Fibroblast of skin of scalp (primary cell): ENCODE measurements at places on chromosomes 2 and 18.
A peak's percentile ranks its signal among the peaks of the same experiment; 100 is the strongest.

DNA sequence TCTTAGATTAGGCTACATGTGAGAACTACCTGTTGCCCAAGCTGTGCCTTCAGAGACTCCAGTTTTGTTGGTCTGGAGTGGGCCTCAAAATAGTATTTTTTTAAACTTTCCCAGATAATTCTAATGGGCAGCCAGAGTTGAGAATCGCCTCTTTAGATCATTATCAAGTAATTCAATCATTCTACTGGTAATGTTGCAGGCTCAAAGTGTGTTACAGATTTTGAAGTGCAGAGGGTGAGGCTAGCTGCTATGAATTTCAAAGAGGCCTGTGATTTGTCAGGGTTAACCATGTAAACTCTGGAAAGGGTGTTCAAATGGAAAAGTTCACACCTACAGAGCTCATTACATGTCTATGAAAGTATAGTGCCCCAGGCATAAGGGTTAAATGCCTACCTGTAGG is 30.1 kb downstream of the ANKRD29 start:
- no peak for DNase-seq

DNA sequence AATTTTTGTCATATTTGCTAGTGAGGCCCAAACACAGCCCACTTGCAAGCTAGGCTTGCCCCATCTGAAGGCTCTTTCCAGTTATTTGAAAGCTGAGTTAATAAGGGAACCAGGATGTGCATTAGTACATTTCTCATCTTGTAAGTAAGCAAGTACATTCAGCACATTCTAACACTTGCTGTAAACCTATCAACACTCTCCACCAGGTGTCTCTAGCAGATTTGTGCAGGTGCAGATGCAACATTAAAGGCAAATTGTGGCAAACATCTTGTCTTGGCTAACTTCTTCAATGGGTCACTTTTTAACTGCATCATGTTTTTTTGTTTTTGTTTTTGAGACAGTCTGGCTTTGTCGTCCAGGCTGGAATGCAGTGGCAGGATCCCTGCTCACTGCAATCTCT is 25.3 kb upstream of the MFSD6 start:
- DNase-seq = peak; percentile 24

DNA sequence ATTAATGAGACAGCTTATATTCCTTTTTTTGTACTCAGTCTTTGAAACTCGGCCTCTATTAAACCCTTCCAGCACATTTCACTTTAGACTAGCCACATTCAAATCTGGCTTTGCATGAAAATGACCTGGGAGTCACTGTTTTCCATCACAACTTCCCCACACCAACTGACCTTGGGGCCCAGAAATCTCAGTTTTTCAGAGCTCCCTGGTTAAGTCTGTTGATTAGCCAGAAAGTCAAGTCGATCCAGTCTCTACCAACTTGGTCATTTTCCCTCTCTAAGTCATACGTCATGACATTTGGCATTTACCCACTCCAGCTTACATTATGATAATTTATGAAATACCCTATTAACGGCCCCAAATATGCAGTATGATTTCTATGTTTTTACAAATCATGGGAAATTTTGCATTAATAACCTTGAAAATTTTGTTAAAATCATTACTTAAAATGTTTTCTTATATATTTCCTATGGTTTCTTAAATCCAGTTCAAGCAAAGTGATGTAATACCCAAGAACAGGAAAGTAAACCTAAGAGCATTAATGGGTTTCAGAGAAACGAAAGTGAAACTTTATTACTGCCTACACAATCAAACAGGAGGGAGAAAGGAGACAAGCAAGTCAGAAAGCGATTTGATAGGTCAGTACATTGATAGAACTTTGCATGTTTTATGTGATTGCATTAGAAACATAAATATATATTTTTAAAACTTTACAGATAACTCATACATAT is 77.1 kb downstream of the SPATS2L start:
- DNase-seq = peak; percentile 60

DNA sequence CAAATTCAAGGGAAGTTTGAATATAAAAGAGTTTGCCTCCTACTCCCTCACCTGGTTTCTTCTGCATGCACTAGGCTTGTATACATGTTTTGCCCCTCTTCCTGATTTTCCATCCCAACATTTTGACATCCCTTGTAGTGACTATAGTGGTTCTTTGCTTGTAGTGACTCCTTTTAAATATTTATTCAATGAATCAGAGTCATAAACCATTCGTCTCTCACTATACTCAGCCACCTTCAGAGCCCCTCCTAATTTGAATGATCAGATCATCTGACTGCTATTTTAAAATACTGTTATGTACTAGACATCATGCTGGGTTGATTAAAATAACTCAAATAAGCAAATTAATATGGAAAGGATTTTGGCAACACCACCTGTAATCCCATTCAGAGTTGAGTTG is 492.1 kb upstream of the PIK3C3 start:
- DNase-seq = no peak

GRCh38 chr2:235737840-235738239 is 244.0 kb downstream of the AGAP1 start:
- DNase-seq = no peak

DNA sequence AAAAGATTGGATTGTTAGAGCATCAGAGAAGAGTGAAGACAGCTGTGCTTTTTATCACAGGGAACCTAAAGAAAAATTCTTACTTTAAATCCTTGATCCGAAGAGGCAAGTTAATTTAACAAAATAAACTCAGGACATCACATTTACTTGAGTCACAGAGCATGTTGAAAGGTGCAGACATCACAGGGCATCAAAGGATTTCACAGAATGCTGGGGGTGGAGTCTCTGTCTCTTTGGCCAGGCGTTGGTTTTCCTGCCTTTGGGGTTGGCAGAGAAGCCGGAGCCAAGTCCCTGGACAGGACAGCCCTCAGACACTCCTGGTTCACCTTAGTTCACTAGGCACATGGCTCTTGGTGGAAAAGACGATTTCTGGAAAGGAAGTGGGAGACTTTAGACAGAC is 56.3 kb downstream of the SH3RF3 start:
- DNase-seq = no peak

- no peak for DNase-seq
Observed at GRCh38 chr2:105582952-105583660, 161.6 kb upstream of the NCK2 start.

DNA sequence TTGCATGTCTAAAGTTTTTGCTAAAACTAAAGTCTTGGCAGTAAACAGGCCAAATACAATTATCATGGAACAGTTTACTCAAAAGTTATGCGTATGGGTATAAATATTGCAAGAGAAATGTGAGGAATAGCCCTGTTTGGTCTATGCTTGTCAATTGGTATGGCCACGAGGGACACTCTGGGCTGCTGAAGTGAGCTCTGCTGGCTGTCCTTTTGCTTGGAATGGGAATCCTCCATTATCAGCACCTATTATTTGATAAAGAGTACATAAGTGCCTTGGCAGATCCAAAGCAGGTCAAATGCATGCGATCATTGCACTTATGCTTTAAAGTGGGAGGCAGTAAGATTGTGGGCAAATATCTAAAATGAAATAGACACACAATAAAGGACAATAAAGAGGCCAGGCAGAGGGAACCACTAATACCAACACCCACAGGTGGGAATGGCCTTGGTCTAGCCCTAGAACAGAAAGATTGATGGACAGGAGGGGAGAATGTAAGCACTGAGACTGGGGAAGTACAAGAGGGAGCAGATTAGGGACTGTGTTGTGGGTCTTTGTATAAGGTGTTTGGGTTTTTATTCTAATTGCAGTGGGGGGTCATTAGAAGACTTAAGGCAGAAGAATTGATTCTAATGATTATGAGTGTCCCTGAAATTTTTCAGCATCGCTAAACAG is 60.0 kb upstream of the NOSTRIN start:
- DNase-seq = no peak

- peak; percentile 95 for DNase-seq
Observed at GRCh38 chr2:38146907-38147307, 71.0 kb upstream of the CYP1B1 start.

DNA sequence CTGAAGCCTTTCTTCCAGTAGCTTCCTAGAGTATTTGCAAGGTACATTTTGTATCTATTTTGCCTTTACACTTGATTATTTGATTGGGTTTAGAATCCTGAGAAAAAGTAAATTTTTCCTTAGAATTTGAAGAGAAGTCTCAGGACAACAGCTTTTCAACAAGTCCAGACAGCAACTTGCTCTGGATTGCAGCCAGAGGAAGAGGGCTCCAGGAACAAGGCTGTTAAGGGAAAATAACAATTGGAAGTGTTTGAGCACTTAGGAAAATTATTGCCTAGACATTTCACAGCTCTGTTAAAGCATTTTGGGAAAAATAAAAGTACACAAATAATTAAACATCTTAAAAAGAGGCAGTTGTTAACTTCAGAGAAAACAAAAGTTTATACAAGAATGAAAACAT is 58.3 kb upstream of the RAPGEF4 start:
- DNase-seq = no peak

DNA sequence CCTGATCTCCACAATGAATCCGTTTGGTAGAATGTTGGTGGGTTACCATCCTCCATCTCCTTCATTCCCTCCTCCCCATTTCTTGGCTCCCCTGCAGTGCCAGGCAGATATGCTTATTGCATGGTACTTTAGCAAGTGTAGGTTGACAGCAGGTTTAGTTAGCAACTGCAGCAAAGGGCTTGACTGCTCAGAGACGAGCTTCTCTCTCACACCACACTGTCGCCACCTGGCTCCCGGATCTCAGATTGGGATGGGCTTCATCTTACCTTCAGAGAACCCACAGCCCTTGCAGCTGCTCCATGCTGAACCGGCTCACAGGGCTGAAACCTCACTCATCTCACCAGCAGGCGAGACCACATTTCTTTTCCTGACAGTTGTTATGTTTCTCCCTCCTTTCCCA is 88.8 kb downstream of the VWA3B start:
- DNase-seq = no peak

DNA sequence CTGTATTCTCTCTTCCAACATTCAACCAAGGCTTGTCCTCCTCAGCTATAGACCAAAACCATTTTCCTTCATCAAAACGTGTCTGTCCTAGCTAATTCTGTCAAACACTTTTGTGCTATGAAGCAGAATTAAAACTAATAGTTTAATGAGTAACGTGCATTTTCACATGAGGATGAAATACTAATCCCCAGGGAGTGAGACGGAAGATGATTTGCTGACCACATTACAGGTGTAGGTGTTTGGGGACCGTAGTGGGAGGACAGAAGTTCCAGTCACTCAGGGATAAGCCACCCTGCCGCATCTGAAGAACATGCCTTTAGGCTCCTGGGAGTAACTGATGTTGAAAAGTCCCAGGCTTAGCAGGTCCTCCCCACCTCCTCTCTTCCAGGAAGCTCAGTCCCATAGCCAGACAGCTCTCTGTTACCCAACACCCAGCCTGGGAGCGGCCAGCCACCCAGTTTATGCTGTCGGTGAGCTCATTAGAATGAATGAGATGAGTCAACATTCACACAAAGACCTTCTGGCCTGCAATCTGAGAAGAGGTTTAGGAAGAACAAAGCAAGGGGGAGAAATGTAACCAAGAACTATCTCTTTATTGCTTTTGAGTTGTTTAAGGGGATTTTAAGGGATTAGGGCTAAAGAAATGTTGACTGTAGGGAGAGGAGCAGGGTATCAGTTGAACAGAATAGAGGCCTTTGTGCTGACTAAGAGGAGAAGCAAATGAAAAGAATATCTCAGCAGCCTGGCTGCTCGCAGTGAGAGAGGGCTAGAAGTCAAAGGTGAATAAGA is 122.5 kb downstream of the FOXI3 start:
- no peak for DNase-seq

GRCh38 chr2:85175369-85176299 is 42.4 kb downstream of the TCF7L1 start:
- DNase-seq = no peak

DNA sequence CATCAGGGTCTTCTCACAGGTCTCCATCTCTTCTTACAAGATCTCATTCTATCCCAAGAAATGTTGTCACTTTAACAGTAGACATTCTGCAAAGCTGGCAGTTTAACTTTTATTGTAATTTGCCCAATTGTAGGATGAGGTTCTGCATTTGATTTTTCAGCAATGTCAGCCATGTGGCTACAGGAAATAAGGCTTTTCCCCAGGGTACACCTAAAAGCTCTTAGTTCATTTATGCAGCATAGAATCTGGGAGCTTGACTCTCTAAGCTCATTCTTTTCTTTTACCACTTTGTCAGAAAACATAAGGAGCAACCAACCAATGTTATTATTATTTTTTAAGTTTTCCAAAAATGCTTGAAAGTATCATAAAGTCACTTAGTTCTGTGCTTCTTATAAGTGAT is 123.4 kb downstream of the CALCRL start:
- DNase-seq = no peak

DNA sequence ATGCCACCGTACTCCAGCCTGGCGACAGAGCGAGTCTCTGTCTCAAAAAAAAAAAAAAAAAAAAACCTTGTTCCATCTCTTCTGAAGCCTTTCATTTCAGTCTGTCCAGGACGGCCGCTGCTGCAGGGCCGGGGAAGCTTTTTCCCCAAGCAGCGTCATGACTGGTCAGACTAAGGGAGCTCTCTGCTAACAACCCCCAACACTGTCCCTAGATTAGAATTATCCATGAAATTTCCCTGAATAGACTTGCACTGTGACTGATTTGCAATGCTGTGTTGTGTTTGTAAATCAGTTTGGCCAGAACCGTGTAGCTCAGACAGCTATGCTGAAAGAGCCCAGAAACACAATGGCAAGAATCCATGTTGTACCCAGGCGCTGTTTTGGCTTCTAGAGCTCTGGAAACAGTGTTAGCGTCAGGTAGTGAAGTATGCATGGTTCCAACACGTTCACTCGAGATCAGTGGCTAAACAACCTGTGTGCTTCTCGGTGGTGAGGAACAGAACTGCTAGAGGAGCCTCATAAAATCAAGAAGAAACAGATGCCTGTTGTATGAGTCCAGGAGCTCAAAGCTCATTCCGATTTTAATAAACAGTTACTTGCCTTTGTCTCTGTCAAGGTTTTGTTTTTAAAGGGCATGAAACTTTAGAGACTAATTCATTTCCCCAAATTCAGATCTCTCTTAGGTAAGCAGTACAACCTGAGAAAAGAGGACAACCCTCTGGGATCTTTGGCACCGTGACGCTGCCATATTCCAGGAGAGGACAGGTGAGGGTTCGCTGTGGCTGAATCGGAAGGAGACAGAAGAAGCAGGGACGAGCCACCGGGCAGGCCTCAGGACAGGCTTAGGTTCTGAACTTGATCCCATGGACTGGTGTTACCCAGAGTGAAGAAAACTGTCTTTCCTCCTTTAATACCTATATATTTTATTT is 43.5 kb downstream of the GORASP2 start:
- no peak for DNase-seq
